ENCODE measurements at places on chromosomes 4 and X. TPM values are rescaled to one million over a fixed set of nuclear protein-coding genes. Genes with fewer than 3 reads are reported as not detected.

Gene GPR119
- not detected for total RNA-seq

Gene MAGEA12
- not detected for total RNA-seq

DNA sequence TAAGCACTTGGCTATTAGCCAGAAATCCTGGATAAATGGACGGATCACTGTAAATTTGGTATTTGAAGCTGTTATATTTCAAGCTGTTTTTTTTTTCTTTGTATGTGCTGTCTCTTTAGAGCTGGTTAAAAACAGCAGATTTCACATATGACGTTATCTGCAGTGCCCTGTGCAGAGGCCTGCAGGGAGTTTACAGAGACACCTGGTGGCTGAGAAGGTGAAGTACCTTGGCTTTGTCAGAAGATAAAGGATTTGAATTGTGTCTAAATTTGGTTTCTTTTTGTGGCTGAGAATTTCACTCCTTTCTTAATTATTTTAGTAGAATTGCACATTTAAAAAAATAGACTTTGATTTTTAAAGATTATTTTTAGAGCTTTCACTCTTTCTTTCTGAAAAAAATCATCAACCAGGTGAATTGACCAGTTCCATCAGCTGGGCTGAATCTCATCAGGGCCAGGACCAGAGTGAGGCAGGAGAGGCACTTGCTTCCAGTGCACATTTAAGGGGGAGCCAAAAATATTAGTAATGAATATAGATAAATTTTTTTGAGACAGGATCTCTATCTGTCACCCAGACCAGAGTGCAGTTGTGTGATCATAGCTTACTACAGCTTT, 9.6 kb upstream of the CHRNA9 start:
- DNase-seq: peak; percentile 78

Gene RNF128
- 5.2 TPM for total RNA-seq

Gene PABPC1L2B
- total RNA-seq: not detected

Gene CLGN
- 2.9 TPM for total RNA-seq

DNA sequence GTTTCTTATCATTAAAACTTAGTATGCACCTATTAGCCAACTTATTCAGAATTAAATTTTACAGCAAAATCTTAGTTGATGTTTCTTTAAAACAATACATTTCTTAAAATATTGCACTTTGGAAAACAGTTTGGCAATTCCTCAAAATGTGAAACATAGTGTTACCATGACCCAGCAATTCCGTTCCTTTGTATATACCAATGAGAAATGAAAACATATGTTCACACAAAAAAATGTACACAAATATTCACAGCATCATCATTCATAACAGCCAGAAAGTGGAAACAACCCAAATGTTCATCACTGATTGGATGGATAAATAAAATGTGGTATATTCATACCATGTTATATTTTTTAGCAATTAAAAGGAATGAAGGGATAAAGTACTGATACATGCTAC, 50.2 kb downstream of the WDR44 start:
- DNase-seq: no peak

- no peak for DNase-seq
Observed at GRCh38 chr4:41514766-41515481, 23.0 kb upstream of the LIMCH1 start.

DNA sequence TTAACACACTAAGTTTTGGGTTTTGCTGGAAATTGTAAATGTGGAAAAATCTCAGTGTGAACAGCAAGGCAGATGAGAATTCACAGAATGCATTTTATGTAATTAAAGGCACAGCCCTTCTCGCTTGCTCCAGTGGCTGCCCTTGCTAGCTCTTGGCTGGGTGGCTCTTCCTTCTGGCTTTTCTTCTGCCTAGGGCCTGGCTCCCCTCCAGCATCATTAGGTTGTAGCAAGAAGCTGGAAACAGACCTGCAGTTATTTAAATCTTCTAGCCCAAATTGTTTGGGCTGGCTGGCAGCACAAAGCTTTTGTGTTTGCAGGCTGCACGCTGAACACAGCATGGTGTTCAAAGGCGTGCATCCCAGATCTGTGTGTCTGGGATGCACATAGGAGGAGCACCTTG, 56.5 kb downstream of the LIMCH1 start:
- peak; percentile 74 for DNase-seq

DNA sequence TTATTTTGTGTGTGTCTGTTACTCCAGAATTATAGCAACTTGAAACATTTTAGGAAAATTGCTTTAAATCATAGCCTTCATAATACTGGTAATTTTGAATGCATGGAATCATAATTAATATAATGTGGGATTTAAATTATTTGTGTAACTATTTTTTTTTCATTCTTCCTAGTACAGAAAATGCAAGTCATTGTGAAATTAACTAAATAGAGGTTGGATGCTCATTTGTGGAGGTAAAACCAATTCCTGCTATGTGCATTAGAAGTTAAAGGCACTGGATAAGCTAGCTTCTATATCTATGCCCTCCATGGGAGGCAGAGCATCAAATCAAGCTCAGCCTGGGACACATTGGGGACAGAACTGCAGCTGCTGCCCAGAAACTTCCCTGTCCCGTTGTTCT, 1048.5 kb upstream of the PABPC4L start:
- DNase-seq: no peak

Gene UTP3
- 25.8 TPM for total RNA-seq

DNA sequence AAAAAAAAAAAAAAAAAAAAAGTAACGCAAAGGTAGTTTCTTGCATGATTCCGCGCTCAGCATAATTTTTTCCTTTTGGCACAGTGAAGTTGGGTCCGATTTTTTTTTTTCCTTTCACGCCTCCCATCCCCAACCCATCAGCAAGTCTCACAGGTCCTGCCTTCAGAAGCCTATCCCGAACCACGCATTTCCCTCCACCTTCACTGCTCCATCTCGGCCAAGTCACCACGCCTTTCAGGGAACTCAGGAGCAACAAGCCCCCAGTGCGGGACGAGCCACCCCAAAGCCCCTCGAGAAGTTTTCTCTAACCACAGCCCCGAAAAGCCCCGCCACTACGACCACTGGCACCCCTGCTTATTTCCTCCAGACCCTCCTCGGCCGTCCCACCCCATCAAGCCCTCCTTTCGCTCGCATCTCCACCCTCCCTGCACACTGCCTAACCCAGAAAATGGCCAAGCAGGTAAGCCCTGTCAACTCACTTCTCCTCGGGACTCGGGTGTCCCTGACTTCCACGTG, 1.0 kb downstream of the SLBP start:
- DNase-seq: no peak

DNA sequence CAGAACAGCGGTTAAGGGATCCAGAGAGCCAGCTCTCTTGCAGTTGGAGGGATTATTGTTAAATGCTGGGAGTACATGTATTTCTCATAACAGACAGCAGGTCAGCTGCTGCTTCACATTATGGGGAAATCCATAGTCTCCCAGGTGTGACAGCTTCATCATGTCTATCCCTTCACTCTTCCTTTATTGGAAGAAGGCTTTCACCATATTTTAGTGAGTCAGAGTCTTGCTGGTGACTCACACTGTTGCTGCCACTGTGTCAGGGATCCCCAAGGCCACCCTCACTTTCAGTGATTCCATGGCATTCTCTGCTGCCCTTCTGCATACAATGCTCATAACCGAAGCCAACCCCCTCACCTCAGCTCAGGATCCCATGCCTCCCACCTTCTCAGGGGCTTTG, 32.9 kb upstream of the PAGE5 start:
- DNase-seq: no peak

GRCh38 chr4:185255868-185256267, 46.5 kb downstream of the SNX25 start:
- DNase-seq: no peak

DNA sequence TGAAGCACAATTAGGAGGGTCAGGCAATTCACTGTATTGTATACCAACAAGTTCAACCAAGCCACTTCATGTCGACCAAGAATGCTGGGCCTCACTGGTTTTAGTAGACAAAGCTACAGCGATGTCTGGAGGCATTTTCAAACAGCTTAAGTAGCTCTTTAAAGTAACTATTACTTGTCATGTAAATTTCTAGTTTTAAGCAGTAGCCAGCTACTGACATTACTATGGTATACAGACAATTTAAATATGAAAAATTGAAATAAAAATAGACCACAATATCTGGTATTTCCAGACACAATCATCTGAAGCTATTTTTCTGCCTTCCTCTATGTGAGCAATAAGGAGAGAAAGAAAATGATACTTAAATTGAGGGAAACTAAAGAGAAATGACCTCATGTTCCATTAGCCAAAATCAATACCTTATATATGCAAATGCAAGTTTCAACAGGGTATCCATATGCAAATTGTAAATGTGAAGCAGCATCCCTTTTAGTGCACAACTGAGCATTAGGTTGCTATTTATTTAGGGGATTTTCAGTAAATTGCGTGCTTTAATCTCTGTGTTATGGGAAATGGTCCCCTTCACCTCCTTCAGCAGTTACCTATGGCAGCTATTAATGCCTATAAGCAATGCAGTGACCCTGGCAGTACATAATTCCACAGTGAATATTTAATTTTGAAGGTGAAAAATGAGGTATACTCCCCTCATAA, 119.5 kb downstream of the GPC3 start:
- no peak for DNase-seq

DNA sequence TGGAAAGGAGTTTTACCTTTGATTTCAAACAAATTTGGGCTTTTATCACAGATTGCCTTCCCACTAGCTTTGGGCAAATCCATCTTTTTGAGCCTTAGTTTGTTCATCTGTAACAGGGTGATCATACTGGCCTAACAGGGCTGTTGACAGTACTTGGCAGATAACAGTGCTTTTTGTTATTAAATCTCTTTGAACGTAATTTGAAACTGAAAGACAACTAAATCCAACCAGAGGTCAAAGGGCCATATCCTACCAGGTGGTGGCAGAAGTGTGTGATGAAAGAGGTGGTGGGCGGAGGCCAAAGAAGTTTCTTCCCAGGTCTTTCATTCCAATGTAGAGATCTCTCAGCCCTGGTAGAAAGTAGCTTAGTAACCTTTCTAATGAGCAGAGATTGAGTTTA, 35.2 kb upstream of the TADA2B start:
- no peak for DNase-seq

DNA sequence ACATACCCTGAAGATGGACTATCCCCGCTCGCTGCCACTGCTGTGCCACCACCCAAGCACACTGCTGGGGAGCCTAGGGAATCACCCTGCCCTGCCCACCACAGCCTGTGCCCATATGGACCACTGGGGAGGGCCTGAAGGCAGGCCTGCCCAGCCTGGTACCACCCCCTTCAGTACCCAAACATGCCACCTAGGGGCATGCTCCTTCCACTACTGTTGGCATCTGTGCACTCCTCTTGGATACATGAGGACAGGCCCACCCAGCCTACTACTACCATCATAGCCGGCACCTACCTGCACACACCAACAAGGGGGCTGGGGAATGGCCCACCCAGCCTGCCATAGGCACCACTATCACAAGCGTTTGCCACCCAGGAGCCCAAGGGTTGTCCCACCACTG, 30.1 kb upstream of the PRDX4 start:
- no peak for DNase-seq

Gene PLAC8
- 70.5 TPM for total RNA-seq

Gene TMPRSS11F
- not detected for total RNA-seq

Gene SMIM10L2A
- 2.4 TPM for total RNA-seq

Gene CXorf49
- total RNA-seq: not detected

GRCh38 chr4:93018806-93019205, 715.0 kb downstream of the GRID2 start:
- DNase-seq: no peak

- DNase-seq: no peak
Observed at GRCh38 chrX:154742613-154743012, 8.3 kb downstream of the GAB3 start.

Gene SCRG1
- 0.64 TPM for total RNA-seq

DNA sequence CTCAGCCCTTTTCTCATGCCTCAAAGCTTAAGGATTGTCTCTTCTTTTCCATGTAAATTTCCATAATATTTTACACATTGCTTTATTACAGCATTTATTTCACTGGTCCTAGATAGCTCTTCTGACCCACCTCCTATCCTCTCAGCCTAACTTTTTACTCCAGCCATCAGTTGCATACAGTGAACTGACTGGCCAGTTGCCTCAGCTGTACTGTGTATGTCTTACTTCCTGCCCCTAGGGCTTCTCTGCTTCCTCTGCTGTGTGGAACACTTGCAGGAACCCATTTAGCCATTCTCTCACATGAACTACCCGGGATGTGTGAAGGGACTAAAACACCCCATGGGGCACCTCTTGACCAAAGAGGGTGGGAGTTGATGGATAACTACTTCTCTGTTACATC, 18.0 kb downstream of the C4orf33 start:
- DNase-seq: no peak

Gene CXCL6
- 6.5 TPM for total RNA-seq

- no peak for DNase-seq
Observed at GRCh38 chr4:78599931-78600375, 48.4 kb downstream of the ANXA3 start.

DNA sequence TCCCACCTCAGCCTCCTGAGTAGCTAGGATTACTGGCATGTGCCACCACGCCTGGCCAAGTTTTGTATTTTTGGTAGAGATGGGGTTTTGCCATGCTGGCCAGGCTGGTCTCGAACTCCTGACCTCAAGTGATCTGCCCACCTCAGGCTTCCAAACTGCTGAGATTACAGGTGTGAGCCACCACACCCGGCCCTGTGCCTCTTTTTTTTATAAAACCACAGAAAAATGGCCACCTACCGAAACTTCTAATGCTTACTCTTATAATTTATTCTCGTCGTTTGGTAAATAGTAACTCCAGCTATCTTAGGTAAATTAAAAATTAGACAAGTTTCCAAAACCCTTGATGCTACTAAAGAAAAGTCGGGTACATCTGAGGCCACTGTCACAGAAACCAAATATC, 54.4 kb downstream of the IRF2 start:
- no peak for DNase-seq

DNA sequence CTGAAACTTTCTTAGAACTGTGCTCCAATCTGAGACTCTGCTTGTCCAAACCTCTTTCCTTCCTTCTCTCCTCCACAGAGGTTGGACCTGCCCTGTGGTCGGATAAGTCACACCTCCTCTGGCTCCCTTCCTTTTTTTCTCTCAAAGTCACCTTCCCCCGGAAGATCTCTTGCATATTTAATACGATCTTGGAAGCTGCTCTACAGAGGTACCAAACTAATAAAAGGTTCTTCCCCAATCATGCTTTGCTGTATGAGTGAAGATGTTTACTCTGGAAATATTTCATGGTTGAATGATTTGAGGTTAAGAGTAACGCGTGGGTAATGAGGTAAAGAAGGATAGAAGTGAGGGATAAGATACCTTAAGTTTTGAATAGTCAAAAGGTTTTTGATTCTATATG, 166.0 kb downstream of the ATG4A start:
- no peak for DNase-seq

Gene UGT2B15
- total RNA-seq: 0.15 TPM

- no peak for DNase-seq
Observed at GRCh38 chr4:8880851-8881250, 9.2 kb upstream of the HMX1 start.

GRCh38 chr4:110533940-110534339, 58.0 kb downstream of the ENPEP start:
- DNase-seq: no peak

DNA sequence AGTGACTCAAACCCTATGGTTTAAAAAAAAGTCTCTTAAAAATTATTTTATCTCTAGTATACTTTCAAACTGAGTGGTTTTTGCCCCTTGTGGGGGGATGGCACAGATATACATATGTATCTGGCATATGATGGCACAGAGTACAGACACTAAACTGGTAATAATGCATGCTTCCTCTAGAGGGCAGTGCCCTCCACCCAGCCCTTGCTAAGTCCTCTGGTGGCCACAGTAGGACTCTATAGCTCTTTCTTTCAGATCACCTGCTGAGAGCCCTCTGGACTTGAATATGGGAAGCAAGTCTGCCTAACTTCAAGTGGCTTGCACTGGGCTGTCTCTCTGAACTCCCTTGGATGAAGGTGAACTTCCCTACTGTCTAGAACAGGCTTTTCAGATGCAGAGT, 66.3 kb downstream of the TSPAN7 start:
- peak; percentile 5 for DNase-seq
